ENCODE measurements at places on chromosomes 3 and 15.

GRCh38 chr15:88385078-88385700 lies 82.0 kb downstream of the MRPL46 start:
- DNase-seq, result no peak

DNA sequence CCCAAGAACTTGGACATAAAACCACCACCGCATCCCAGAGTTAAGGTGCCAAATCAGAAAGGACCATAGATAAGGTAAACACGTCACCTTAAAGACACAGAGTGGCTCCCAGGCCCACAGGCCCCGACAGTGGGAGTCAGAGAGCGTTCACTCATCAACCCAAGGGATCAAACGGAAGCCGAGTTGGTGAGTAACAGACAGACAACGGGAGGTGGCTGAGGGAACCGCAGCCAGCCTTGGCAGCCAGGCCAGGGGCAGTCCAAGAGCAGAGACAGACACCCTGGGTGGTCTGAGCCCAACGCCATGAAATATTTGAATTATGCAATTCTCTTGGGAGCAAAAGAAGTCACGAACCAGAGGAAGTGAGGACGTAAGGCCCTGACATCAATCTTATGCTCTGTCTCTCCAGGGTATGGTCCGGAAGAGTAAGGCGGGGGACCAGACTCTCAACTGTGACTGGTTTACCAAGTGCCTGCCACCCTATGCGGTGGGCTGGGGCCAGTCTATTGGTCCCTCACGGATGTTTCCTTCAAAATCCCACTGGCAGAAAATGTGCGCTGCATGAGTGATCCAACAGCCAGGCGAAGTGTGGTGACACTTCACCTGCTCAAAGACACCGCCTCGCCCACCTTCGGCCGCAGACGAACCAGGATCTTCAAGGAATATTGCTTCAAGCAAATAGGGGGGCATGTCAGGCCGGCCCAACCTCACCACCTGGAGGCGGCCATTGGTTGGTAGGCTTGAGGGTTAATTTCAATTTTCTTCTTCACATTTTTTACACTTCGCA lies 34.3 kb downstream of the TMEM44 start:
- DNase-seq, result no peak

DNA sequence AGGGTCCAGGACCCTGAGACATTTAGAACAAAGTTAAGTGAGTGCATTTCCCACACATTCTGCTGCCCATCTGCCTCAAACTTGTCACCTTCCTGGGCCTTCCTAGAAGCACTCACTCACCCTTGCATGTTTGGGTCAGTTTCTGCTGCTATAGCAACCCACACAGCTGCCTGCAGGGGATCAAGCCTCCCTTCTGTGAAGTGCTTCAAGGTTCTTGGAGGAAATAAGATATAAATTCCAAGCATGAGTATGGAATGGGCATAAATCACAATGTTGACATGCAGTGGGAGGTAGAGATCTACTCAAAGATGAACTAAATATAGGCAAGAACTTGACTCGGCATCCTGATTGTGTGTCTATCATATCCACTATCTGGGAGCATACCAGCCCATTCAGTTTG lies 140.4 kb downstream of the SLC9A9 start:
- DNase-seq, result no peak

- DNase-seq, result no peak
These were observed 14.0 kb downstream of the CAPN3 start for GRCh38 chr15:42373274-42373673.

GRCh38 chr3:178359728-178360127 lies 176.5 kb upstream of the KCNMB2 start:
- no peak for DNase-seq

GRCh38 chr15:69133862-69134519 lies 26.4 kb upstream of the GLCE start:
- DNase-seq, result no peak

DNA sequence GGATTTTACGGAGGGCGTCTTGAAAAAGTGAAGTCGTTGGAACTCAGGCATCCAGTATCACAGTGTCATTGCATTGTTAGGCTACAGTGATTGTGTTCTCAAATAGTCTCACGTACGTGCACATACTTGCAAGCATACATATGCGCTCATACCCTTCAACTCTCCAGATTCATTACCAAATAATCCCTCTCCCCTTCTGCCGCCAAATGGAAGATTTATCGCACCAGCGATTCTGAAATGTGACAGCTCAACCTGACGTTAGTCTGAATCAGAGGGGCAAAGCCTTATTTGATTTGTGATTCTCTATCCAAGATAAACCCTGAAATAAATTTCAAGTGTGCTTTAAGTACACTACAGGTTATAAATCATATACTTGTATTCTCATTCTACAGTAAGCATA lies 119.4 kb downstream of the GADL1 start:
- no peak for DNase-seq

DNA sequence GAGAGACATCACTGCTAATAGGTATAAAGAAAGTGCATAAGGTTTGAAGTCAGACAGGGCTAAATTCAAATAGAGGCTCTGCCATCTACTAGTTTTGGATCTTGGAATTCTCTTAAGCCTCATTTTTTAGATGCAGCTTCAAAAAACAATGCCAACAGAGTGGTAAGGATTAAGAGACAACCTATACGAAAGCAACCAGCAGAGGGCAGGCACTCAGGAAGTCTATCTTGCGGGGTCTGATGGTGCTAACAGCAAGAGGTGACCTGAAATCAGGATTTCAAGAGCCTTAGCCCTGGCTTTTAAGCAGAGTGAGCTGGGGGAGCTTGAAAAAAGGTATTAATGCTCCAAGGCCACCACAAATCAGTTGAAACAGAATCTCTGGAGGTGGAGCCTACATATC lies 40.7 kb downstream of the LDHAL6B start:
- DNase-seq, result no peak

DNA sequence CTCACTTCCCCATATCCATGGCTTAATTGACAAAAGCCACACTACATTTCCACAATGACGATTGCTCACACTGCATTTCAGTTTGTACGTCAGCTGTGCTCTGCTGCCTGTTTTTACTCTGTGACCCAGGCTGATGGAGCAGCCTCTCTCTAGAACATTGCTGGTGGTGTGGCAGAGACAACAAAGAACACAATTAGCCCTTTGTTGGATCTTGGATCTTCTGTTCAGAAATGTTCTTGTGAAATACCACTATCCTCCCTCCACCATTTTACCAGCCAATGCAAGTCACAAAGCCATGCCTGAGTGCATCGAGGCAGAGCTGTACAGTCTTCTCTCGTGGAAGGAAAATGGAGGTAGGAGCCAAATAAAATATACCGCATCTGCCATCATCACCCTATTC lies 56.9 kb upstream of the TBC1D5 start:
- no peak for DNase-seq

DNA sequence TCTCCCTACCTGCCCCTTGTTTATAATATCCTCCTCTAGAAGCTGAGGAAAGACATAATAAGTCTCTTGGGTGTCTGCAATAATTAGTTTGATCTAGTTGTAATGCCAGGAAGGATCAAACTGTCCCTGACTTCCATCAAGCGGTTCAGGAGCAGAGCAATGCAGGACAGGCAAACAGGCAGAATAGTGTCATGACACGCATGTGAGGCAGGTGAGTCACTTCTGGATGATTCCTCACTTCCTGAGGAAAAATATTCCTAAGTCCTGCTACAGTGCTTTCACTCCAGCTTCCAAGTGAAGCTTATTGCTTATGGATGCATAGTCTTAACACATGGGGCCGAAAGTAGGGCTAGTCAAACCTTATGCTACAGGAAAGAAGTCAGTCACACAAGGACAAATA lies 85.8 kb downstream of the GREM1 start:
- no peak for DNase-seq

DNA sequence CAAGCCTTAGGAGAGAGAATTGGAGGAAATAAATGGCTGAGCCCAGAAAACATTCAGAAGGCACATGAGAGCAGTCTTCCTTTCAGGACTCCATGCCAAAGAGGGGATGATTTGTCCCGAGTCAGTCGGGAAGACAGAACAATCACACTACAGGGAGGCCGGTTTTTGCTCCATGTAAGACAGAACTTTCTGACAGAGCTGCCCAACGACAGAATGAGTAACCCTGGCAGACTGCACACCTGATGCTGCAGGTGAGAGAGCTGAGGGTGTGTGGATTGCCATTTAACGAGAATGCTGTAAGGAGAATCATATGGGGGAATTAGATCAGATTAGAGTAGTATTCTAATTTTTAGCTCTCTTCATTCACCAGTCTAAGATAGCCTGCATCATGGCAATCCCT lies 533.0 kb downstream of the EPHB1 start:
- no peak for DNase-seq

Measured in GM20000 (cell line).